Activated T-cell treated with anti-CD3 and anti-CD28 coated beads for 4 hours (primary cell): ENCODE measurements at places on chromosomes 7 and 10.

- no peak for DNase-seq
Observed at GRCh38 chr7:21365866-21366624, 61.8 kb upstream of the SP4 start.

DNA sequence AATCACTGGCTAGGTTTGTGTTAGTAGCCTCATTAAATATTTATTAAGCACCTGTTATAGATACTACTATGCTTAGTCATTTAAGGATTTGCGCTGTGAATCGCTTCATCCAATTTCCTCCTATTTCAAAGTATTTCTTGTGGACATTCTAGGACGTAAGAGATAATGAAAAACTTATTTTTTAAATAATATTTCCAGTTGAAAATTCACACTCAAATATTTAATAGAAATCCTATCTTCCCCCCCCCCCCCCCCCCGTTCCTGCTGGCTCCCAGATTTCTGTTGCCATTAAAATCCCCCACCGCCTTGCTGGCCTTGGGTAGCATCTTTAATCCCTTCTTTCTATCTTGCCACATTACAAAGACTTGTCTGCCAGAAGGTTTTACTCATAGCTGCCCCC, 6.0 kb downstream of the INSYN2A start:
- DNase-seq = no peak

DNA sequence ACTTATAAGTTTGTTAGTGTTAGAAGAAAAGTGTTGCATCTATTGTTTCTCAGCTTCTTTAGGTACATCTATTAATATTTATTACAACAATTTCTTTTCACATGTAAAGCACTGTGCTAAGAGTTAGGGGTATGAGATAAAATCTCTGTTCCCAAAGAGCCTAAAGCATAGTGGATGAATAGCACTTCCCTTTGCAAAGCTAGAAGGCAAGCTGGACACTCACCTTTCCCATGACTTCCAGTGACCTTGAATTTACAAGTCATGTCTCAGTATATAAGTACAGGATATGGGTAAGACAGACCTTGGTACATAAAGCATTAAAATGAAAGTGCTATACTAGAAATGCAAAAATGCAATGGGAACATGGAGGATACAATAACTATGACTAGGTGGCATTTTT, 8.7 kb downstream of the CNNM1 start:
- DNase-seq = no peak

GRCh38 chr10:71999360-72000072, 35.3 kb downstream of the CHST3 start:
- no peak for DNase-seq

- DNase-seq = no peak
Observed at GRCh38 chr10:27564880-27565279, 60.8 kb downstream of the RAB18 start.

- DNase-seq = no peak
Observed at GRCh38 chr7:5649641-5650040, 131.8 kb downstream of the RNF216 start.
